ENCODE measurements at places on chromosomes 7 and 10. TPM values are rescaled to one million over a fixed set of nuclear protein-coding genes. Genes with fewer than 3 reads are reported as not detected.

The PTER gene
- total RNA-seq = 14.8 TPM

The BHLHA15 gene
- total RNA-seq = 3.2 TPM

The EN2 gene
- total RNA-seq = 0.17 TPM

The AKR1C4 gene
- not detected for total RNA-seq

The PLCE1 gene
- not detected for total RNA-seq

The KEL gene
- total RNA-seq = not detected

The SLIT1 gene
- not detected for total RNA-seq

The C10orf62 gene
- total RNA-seq = 0.27 TPM

GRCh38 chr10:85224366-85224940, 896.1 kb downstream of the CCSER2 start:
- DNase-seq = no peak

- DNase-seq = peak; percentile 91
These were observed 110.9 kb upstream of the LSM8 start for GRCh38 chr7:118072893-118073674.

GRCh38 chr10:88934900-88935672, 17.5 kb downstream of the ACTA2 start:
- peak; percentile 82 for DNase-seq

DNA sequence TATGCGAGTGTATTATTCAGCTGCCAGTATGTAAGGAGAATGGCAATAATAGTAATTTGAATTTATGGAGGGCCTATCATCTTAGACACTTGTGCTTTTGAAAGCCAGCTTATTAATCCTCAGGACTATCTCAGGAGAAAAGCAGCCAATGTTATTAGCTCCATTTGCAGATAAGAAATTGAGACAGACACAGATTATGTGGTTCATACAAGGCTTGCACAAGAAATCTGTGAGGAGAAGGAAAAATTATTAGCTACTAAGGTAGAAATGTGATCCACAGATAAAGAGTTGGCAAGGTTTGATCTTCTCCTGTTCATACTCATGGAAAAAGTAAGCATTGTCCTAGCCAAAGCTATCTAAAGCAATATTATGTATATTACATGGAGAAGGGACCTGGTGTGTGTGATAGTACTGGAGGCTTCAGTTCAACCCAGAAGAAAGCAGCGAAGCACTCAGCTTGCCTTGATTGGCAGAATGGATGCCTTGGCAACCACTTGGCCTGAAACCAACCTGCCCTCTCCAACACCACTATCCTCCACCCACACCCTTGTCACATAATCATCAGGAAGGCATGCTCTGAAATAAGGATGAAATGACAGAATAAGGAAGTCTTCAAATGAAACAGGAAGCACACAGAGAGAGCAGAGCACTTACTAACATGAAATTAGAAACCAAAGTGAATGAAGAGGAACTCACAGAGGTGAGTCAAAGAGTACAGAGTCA, 18.0 kb downstream of the MACC1 start:
- DNase-seq = peak; percentile 92

- DNase-seq = no peak
These were observed 169.5 kb upstream of the ADCY1 start for GRCh38 chr7:45404622-45405021.

DNA sequence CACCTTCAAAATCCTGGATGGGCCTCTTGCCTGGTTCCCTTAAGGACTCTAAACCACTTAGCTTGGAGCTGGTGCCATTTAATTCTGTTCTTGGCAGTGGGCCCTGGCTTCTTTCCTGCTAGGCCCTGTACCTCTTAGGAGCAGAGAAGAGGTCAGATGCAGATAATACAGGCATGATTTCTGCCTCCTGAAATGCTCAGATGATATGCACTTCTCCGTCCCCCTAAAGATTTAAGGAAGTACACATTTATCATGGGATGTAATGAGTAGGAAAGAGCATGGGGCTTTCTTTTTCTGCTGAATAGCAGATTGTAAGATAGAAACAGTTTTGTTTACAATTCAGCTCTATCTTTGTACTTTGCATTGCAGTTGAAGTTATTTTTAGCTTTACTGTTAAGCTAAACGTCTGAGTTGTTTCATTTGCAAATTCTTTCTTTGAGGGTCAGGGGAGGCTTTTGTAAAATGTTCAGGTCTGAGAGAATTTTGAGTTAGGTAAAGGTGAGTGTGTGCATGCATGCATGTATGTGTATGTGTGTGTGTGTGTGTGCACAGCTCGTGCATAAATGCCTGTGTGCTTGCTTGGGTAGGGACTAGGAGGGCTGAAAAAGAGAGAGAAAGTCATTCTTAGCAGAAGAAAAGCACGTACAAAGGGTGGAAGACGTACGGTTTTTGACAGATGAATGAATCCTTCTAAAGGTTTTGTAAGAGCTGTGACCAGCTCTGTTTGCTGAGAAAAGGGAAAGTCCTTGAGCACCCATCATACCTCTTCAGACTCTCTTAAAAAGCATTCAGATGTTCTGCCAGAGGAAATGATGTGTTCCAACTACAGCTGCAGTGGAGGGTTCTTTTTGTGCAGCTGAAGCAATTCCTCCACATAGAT, 364.2 kb downstream of the AUTS2 start:
- DNase-seq = no peak

DNA sequence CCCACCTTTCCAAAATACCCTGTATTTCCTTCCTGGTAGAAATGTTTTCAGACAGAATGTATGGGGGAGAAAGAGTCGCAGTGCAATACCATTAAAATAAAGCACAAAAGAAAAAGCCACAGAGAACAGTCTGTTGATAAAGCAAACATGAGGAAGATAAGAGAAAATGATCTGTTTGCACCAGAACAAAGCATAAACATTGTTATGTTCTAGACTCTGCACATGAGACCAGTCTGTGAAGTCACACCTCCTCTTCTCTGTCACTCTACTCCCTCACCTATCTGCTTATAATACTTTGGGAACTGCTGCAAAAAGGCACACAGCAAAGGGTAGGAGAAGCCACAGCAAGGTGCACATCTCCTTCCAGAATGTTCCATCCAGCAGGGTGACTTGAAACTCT, 67.2 kb upstream of the LRGUK start:
- DNase-seq = no peak

DNA sequence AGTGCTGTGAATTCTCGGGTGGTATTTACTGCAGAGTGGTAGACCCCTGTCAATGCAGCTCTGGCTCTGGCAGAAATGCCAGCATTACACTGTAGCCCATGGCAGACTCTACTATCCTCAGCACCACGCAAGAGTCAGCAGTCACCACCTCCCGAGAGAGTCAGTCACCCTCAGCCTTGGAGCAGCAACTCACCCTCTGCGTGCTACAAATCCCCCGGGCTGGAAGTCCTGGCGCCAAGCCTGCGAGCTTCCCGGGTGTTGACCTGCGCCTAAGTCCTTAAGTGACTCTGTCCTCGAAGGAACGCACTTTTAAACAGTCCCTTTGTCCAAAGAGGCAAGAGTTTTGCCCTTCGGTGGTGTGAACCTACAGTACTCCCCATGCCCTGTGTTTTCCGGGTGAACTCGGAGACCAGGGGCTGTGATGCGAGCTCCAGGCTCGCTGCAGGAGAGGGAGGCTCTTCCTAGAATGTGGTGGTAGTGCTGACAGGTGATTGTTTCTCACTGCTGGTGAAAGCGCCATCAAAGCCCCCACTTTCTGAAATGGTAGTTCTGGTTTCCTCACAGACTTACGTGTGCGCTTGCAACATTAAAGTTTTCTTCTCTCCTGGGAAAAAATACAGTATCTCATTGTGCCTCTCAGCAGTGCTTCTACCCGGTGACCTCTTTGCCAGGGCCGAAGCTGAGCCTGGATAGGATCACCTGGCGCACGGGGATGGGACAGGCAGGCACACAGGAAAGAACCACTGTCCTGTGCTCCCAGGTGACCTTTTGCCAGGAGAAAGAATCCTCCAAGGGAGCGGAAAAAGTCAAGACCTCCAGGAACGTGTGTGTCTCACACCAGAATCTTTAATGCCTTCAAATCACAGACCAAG, 33.1 kb upstream of the MBL2 start:
- DNase-seq = no peak

- DNase-seq = no peak
These were observed 26.5 kb downstream of the VWA2 start for GRCh38 chr10:114265392-114266053.

DNA sequence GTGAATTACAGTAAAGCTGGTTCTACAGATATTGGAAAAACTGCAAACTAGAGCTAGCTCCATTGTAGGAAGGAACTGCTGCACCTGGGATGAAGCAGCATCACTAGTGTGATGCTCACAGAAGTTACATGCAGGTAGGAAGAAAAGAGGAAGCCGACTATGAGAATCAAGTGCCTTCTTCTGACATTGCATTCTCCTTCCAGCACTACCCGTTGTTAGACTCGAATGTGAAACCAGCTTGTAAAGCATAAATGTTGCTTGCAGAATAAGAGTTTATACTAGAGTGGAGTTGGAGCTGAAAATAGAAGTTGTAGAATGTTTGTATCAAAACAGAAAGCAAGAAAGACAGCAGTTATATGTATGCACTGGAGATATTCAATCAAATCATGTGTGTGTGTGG, 49.9 kb downstream of the TRIM24 start:
- DNase-seq = no peak

- DNase-seq = no peak
These were observed 32.2 kb upstream of the AQP1 start for GRCh38 chr7:30879139-30880124.

- DNase-seq = no peak
These were observed 24.1 kb upstream of the ZC3HAV1L start for GRCh38 chr7:139059905-139060304.

DNA sequence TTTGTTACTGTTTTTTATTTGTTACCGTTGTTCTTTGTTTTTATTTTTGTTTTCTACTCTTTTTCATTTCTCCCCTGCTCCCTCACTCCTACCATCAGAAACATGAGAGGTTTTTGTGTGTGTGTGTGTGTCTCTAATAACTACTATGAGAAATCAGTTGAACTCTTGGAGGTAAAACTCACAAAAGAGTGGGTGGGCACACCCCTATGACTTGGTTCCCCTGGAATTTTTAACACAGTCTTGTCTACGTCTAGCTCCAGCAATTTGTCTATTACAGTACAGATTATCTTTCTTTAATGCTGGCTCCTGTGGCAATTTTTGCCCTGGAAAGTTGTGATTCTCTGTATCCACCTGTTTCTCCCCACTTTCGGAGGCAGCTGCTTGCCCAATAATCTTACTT, 56.2 kb downstream of the AOAH start:
- DNase-seq = peak; percentile 73

GRCh38 chr10:59580026-59580863, 129.4 kb downstream of the SLC16A9 start:
- no peak for DNase-seq

GRCh38 chr7:7265081-7266075, 83.0 kb downstream of the C1GALT1 start:
- no peak for DNase-seq
